ENCODE measurements at places on chromosomes 4 and X.

- DNase-seq = no peak
These were observed 20.2 kb downstream of the APLN start for GRCh38 chrX:129634541-129634940.

- no peak for DNase-seq
These were observed 11.6 kb downstream of the ARHGAP24 start for GRCh38 chr4:85486425-85487086.

GRCh38 chr4:147924604-147925412, 192.9 kb downstream of the ARHGAP10 start:
- no peak for DNase-seq

GRCh38 chr4:168634276-168634802, 137.5 kb downstream of the PALLD start:
- no peak for DNase-seq

DNA sequence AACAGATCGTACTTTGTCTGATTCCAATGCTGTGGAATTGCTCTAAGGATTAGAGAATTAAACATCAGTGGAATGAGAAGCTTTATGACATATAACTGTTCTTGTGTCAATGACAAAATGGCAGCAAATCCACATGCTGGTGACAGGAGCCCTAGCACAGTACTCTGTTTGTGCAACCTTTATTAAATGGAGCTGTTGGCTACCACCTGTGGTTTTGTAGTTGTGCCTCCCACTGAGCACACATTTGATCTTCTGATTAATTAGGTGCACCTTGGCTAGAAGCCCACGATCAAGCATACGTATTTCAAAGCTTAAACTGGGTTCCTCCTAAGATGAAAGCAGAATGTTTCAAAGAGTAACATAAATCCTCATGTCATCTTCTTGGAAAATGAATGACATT, 394.0 kb upstream of the IGFBP7 start:
- no peak for DNase-seq

All from inflammatory macrophage (primary cell).